ENCODE measurements at places on chromosomes 1 and 21.

DNA sequence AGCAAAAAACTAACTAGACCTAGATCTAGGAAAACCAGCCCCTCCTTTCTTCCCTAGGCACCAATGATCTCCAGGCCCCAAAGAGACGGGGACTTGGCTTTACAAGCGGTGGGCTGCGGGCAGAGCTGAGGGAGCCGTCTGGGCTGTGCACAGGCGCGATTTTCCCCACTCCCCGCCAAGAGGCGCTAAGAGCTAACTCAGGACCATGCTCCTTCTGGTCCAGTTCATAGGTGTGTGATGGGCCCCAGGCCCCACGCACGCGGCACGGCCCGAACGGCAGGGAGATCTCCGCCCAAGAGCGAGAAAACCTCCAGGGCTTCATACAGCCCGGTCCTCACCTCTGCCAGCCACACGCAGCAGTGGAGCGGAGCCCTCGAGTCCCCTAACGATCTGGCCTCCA is 7.5 kb upstream of the GPR153 start:
- DNase-seq = no peak

DNA sequence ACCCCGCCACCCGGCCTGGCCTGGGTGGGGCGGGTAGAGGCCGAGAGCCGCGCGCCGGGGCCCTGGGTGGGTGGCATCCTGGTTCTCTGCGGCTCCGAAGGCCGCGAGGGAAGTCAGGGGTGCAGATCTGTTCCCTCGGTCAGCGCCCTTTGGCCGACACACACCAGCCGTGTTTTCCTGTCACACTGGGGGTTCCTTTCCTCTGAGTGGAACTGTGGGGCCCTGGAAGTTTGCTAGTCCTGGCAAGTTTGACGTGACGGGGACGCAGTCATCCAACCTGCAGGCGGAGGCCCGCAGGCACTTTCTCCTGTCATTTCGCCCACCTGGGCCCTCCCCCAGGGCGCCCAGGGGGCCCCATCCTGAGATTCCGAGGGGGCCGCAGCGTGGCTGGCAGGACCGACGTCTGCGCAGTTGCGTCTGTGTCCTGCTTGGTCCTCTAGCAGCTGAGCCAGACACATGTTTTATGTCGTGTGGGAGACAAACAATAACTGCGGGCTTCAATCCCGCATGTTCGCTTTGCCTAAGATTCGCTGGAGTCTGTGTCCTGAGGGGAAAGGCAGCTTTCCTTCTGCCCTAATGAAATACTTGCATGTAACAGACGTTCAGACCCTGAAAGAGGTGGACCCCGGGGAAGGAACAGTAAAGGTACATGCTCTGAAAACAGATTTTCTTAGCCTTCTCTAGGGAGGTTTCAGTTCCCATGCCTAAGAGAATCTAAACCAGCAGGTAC is 1.5 kb downstream of the FAM163A start:
- no peak for DNase-seq

GRCh38 chr1:40064797-40065499 is 24.4 kb downstream of the CAP1 start:
- no peak for DNase-seq

- no peak for DNase-seq
Measured at GRCh38 chr1:1264868-1265272, 8.8 kb downstream of the UBE2J2 start.

DNA sequence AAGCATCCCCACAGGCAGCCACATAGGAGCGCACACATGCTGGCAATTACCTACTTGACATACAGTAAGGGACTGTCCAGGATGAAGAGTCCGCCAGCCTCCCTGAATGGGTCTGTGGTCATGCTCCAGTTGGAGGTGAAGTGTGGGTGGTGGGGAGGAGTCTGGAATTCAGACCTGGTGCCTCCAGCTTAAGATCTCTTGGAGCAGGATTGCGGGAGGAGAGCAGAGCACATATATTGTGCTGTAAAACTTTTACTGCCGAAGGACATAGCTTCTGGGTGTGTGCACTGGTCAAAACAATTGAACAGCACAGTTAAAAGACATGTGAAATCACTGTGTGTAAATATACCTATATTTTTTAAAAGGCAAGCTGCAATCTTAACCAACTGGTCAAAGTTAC is 17.9 kb downstream of the STK40 start:
- no peak for DNase-seq

DNA sequence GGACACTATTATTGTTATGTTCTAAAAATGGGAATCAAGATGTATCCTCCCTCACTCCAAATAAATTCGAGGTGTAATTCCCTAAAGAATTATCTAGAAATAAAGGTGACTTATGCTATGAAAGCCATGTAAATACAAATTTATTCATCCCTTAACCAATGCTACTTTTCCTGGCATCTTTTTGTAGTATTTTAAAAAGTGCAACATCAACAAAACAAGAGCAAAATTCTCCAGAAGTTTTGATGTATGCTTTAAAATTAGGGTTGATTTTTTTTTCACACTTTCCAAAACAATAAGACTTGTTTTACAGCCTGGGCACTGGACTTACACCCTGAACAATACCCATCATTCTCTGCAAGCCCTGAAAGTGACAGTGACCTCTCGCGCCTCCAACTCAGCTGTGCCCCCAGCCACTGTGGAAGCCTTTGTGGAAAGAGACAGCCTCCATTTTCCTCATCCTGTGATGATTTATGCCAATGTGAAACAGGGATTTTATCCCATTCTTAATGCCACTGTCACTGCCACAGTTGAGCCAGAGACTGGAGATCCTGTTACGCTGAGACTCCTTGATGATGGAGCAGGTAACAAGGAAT is 21.4 kb upstream of the CLCA1 start:
- DNase-seq = no peak

GRCh38 chr1:213017447-213018273 is 2.0 kb upstream of the ANGEL2 start:
- DNase-seq = no peak
